Smooth muscle cell of bladder (primary cell): ENCODE measurements at places on chromosomes 2 and 18. TPM values are rescaled to one million over a fixed set of nuclear protein-coding genes. Genes with fewer than 3 reads are reported as not detected.

The ELOA2 gene
- under 0.01 TPM in 1 of 2 replicates, not detected in the other for total RNA-seq

The IL1F10 gene
- not detected in 2 replicates for total RNA-seq

The NT5DC4 gene
- total RNA-seq, result not detected in 2 replicates

The TMEM247 gene
- total RNA-seq, result not detected in 2 replicates

The PDCL3 gene
- 10.2 and 11.7 TPM in 2 replicates for total RNA-seq

The PDCD1 gene
- total RNA-seq, result not detected in 2 replicates

The ABCB11 gene
- not detected in 2 replicates for total RNA-seq

The GULP1 gene
- 70.3 and 82.1 TPM in 2 replicates for total RNA-seq

The TUBA3D gene
- total RNA-seq, result not detected in 2 replicates

The KATNAL2 gene
- total RNA-seq, result 3.4 and 3.6 TPM in 2 replicates

The EMILIN1 gene
- total RNA-seq, result 203 and 242 TPM in 2 replicates

The TAF4B gene
- total RNA-seq, result 1.7 and 1.9 TPM in 2 replicates
